ENCODE measurements at places on chromosomes 7 and 10. TPM values are rescaled to one million over a fixed set of nuclear protein-coding genes. Genes with fewer than 3 reads are reported as not detected.

DNA sequence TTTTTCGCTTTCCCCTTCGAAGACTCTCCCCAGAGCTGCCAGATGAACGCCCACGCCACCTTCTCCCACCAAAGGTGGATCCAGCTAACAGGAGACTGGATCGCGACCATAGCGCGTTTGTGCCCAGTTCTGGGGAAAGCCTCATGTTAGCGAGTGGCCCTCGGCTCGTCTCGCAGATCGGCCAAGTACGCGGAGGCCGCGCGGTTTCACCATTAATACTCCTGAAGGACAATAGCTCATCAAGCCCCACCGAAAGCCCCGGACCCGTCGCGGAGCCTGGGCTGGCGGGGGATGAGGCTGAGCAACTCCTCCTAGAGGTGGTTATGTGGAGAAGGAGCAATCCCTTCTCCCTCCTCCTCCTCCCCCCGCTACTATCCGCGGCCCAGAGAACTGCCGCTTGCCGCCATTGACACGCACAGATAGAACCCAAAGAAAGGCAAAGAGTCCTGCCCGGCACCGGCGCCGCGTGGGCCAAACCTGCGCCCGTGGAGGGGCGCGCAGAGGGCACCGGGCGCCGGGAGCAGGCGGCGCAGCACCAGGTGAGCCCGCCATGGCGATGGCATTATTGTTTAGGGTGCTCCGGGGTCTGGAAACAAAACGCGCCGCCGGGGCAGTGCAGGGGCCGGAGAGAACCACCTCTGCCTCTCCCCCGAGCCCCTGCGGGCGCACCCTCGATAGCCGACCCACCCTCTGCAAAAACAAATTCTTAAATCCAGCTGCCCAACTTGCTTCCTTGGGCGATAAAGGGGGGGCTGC lies at the start of gene MACROH2A2:
TSS of gene MACROH2A2 (plus strand) at position 385 of the 756 bp plus-strand sequence. CDS start 22,813 bp downstream, outside the sequence.
- no peak for DNase-seq

DNA sequence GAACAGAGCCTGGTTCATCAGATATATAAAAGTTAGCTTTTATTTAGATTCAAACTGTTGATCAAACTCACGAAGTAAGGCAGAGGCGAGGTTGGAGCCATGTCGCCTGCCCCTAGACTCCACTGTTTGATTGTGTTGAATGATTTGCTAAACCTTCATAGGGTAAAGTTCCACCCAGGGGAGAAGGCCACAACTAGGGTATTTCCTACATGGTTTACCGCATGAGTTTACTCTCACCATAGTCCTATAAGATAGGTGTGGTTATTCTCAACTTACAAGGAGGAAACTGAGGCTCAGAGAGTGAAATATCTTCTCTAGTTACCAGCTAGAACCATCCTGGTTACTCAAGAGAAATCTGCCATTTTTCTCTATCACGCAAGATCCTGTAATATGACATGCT lies 31.8 kb downstream of the ARHGAP22 start:
- DNase-seq: no peak

DNA sequence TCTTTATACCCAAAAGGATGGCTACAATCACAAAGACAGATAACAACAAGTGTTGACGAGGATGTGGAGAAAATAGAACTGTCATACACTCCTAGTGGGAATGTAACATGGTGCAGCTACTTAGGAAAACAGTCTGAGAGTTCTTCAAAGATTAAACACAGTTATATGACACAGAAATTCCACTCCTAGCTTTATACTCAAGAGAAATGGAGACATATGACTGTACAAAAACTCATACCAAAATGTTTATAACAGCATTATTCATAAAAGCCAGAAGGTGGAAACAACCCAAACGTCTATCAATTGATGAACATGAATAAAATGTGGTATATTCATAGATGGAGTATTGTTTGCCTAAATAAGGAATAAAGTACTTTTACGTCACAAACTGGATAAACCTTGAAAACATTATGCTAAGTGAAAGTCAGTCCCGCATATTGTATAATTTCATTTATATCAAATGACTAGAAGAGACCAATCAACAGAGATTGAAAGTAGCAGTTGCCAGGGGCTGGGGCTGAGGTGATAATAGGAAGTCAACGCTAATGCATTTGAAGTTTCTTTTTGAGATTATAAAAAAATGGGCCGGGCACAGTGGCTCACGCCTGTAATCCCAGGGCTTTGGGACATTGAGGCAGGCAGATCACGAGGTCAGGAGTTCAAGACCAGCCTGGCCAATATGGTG lies 61.6 kb upstream of the SRPK2 start:
- no peak for DNase-seq

- DNase-seq: no peak
Measured at GRCh38 chr10:99834410-99834809, 52.0 kb downstream of the ABCC2 start.

DNA sequence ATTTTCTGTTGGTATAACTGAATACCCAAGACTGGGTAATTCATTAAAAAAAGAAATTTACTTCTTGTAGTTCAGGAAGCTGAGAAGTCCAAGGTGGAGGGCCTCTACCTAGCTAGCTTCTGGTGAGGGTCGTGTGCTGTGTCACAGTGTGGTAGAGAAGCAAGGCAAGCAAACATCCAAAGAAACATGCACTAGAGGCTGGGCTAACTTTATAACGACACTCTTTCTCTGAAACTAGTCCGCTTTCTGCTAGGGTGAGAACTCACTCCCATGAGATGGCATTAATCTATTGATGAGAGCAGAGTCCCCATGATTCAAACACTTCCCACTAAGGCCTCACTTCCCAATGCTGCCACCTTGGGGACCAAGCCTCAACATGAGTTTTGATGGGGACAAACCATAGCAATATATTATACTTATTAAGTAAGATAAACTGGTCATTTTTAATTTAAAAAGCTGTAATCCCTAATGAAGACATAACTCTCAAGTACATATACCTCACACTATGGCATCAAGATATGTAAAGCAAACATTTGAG lies 50.8 kb downstream of the PHYHIPL start:
- no peak for DNase-seq

GRCh38 chr7:129122751-129123509 lies 21.6 kb upstream of the TSPAN33 start:
- no peak for DNase-seq

AFAP1L2 gene
- 1.6 TPM for total RNA-seq

C10orf90 gene
- total RNA-seq: not detected

All from CD8-positive, alpha-beta memory T cell (primary cell).